Activated T-helper 1 cell treated with anti-CD3 and anti-CD28 coated beads, Interleukin-2, amount 50 U/mL, for 16 hours (primary cell): ENCODE measurements at places on chromosomes 6 and 20.

DNA sequence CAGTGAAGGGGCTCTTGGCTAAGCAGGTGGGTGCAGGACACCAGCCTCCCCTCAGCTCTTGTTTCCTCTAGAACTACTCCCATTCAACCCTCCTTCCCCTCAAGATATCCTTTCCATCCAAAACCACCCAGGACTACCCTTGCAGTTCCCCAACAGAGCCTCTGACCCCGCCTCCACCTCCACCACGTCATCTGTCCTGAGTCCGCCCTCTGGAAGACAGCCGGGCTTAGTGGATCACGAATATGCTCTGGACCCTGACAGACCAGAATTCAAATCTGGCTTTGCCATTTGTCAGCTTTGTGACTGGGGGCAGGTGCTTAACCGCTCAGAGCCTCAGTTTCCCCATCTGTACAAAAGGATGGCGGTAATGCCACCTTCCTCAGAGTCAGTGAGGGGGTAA lies 31.4 kb downstream of the TFEB start:
- DNase-seq: no peak

GRCh38 chr6:38215651-38216311 lies 396.3 kb downstream of the ZFAND3 start:
- DNase-seq: no peak

DNA sequence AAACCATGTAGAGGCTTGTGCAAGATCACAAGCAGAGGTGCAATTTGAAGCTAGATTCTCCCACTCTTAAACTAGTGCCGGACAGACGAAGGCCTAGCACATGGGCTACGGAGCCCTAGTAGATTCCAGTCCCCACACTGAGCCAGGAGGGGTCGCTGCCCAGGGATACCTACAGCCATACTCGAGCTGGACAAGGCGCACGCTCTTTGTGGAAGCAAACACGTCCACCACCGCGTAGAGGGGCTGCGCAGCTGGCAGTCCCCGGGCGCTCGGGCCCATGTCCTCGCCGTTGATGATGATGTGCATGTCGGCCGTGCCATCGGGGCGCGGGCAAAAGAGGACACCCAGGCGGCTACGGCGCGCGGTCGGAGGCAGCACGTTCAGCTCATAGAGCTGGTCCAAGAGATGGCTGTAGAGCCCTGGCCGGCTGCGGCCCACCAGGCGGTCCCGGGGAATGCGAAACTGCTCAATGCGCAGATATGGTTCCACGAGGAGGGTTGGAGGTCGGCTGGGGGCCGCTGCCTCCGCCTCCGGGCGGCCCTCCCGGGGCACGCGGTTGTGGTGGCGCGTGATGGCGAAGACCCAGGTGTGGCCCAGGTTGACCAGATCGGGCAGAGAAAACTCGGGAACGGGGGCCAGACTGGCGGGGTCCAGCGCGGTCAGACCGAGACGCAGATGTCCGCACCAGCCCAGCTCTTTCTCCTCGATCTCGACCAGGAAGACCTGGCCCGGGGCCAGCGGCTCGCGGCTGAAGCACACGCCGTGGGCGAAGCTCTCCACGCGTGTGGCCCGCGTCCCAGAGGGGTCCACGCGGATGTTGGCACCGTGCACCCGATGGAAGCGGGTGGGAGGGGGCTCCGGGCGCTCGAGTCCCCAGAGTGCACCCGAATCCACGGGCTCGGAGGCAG lies 677 bp downstream of the NEURL2 start:
- DNase-seq: no peak

- no peak for DNase-seq
Observed at GRCh38 chr20:50930139-50930975, 880 bp downstream of the ADNP start.

DNA sequence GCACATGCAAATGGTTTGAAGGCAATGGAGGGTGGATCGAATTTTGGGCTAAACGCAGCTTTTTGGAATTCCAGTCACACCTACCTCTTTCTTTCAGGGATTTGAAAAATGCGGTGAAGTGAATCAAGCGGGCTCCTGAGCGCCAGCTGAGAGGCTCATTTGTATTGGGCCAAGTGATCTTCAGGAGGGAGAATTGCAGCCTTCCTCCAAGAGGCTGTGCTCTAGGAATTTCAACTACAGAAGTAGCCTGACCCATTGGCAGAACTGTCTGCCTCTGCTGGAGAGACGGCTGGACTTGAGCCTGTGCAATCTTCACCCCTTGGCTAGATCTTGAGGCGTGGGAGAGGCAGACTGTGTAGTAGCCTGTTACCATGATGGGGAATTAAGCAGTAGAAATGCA lies 5.7 kb upstream of the TIAM2 start:
- DNase-seq: no peak

DNA sequence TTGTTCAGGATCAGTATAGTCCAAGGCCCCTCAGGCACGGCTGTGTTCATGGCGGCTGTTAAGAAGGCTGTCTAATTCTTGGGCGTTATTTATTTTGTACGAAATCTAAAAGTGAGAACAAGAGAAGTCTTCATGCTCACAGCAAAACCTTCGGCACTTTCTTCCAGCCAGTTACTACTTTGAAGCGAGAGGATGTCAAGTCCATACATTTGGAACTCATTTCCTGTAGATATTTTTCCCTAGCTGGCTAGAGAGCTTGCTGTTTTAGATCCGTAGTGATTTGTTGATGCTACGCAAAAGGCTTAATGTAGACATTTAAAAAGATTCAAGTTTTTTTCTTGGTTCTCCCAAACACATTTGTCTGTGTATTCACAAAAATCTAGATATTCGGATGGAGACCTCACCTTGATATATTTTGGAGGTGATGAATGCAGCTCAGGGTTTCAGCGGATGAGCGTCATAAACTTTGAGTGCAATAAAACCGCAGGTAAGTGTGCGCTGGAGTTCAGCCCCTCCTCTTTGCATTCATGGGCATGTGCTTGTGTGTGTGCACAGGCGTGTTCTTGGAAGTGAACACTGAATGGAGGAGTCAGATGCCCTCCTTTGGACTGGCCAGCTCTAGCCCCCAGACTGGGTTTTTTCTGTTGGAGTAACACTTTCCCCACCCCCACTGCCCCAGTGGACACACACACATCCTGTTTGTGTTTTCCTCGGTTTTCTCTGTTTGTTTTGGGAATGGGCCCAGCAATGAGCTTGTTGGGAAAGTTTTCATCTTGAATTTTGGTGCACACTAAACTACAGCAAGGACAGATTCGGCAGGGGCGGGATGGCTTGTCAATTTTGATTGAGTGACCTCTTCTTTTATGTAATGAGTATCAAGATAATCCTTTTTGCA lies 65.4 kb downstream of the IGF2R start:
- no peak for DNase-seq

GRCh38 chr6:148223424-148223842 lies 119.2 kb upstream of the SASH1 start:
- DNase-seq: no peak

DNA sequence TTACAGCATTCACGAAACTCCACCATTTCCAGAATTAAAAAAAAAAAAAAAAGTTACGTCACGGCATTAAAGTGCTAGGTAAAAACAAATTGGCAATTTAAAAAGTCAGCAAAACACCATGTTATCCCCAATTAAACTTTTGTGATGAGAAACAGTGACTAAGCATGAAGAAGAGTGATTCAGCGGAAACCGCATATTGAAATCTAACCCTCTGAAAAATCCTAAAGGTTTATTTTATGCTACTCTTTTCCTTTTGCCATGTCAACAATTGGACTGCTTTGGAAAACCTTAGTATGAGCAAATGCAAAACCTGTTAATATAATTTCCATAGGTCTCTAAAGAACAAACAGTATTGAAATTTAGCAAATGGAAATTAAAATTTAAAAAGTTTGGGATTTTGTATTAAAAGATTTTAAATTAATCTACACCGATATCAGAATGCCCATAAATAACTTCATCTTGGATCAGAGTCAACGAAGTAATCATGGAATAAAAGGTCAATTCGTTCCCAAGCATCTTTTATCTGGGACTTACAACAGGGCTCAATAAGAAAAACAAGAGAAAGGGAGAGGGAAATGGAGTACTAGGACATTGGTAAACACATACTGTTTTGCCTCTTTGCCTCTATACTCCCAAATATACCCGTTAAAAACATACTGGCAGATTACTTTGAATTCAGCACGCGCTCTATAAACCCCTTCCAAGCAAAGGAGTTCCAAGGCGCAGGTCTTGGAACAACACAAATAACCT lies 1.1 kb downstream of the FBXO30 start:
- no peak for DNase-seq

- DNase-seq: no peak
Observed at GRCh38 chr20:61986762-61987321, 78.8 kb downstream of the TAF4 start.

GRCh38 chr20:48603819-48604405 lies 223.9 kb downstream of the PREX1 start:
- no peak for DNase-seq

- DNase-seq: no peak
Observed at GRCh38 chr20:61073376-61073775, 178.7 kb upstream of the CDH4 start.

DNA sequence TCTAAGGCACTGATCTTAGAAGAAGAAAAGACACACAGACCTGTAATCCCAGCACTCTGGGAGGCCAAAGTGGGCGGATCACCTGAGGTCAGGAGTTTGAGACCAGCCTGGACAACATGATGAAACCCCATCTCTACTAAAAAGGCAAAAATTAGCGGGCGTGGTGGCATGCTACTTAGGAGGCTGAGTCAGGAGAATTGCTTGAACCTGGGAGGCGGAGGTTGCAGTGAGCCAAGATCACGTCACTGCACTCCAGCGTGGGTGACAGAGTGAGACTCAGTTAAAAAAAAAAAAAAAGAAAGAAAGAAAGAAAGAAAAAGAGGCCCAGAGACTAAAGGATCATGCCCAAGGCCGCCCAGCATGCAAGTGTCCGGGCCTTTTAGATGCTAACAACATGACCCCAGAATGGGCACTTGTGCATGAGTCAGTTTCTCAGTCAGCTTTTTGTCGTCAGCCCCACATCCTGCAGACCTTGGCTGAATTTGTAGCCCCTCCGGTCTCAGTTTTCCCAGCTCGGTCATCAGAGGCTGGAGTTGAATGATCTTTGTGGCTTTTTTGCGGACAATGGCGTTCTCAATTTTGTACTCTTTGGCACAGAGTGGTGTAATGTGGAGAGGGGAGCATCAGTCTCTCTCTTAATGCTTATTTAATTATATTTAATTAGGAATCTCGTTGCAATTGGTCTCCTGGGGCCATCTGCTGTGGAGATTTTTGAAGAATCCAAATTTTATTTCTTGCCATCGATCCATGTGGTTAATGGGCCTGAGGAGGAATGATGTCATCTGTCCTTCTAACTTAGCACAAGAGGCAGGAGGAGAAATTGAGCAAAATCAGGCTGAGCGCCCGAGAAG lies 30.6 kb upstream of the APCDD1L start:
- DNase-seq: no peak

DNA sequence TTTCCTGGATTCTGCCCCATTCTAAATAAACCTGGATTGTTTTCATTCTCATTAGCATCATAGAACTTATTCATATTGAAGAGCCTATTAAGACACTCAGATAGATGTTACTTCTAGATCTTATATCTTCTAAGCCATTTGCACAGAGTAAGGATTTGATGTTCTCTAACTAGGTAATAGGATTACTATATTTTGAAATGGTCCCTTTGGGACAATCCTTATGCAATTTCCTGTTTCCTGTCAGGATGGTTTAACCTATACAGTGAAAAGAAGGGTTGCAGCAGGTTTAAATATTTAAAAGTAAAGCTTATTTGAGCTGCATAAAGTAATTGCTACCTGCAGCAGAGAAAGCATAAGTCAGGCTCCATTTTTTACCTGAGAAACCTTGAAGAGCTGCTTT lies 860.1 kb downstream of the TFAP2A start:
- DNase-seq: no peak
